CMK (cell line): ENCODE measurements at places on chromosomes 5 and 9.
A peak's percentile ranks its signal among the peaks of the same experiment; 100 is the strongest.

GRCh38 chr9:115988701-115989100 lies 164.9 kb upstream of the PAPPA start:
- DNase-seq, result no peak

- DNase-seq, result peak; percentile 35
Measured at GRCh38 chr9:132169672-132170392, 8.0 kb downstream of the NTNG2 start.

- DNase-seq, result no peak
Measured at GRCh38 chr5:124654418-124654817, 92.0 kb downstream of the ZNF608 start.

DNA sequence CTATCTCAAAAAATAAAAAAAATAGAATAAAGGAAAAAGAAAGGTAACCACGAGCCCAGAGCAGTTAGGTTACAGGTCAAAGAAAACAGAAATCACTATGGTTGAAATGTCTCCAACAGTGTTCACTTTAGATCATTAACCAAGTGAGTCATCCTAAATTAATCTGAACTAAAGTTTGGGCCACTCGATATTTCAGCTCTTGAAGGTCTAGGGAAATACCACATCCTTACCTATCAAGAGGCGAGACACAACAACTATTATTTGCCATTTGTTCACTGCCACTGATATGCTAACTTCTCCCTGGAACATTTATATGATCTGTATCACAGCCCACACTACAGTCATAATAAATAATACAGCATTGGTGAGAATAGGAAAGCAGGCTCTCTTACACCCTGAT lies 111.3 kb upstream of the NR5A1 start:
- no peak for DNase-seq

- DNase-seq, result no peak
Measured at GRCh38 chr5:16695779-16696178, 79.0 kb upstream of the RETREG1 start.
